Fibroblast of villous mesenchyme (primary cell): ENCODE measurements at places on chromosomes 7 and 10. TPM values are rescaled to one million over a fixed set of nuclear protein-coding genes. Genes with fewer than 3 reads are reported as not detected.

PILRB gene
- 10.0 and 11.7 TPM in 2 replicates for total RNA-seq

FUOM gene
- total RNA-seq: 7.3 and 13.2 TPM in 2 replicates

OR9A2 gene
- not detected in 2 replicates for total RNA-seq

TEX36 gene
- not detected in 2 replicates for total RNA-seq

CYP3A7 gene
- not detected in 2 replicates for total RNA-seq

TSPAN12 gene
- 2.6 and 4.7 TPM in 2 replicates for total RNA-seq

GRCh38 chr10:79239275-79239779 lies 107.9 kb upstream of the PPIF start:
- peak; percentile 76 for DNase-seq

DNA sequence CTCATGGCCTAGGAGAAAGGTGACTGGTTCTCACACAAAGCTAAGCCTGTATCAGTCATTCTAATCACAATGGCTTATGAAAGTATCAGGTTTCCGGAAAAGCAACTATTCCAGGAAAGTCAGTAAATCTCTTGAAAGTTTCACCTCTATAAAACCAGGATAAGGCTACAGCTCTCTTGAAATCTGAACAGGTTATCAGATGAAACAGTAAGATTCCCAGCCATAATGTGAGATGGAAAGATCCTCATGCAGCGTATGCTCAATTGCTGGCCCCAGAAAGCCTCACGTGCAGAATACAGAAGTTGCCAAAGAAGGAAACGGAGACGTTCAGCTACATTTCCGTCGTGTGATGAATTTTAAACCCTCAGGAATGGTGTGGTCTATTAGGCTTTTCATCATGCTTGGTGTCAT lies 90.0 kb downstream of the PFKFB3 start:
- peak; percentile 65 for DNase-seq

GRCh38 chr7:117478836-117479224 lies 995 bp upstream of the CFTR start:
- no peak for DNase-seq

DNA sequence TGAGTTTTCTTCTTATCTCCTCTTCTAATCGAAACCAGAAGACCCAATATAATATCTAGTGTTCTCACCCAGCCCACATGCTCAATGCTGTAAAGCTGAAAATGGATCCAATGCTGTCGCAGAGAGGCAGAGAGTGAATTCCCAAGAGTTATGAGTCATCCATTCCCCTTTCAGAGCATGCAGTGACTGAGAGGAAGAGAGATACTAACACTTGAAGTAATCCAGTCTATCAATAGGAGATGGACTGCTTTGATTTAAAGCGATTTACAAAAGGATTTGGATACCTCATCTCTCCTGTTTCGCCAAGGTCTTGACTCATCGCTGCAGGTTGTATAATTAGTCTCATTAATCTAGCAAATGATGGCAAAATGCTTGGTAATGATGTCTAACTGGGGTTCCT lies 41.5 kb upstream of the PRKCQ start:
- DNase-seq: peak; percentile 8

DNA sequence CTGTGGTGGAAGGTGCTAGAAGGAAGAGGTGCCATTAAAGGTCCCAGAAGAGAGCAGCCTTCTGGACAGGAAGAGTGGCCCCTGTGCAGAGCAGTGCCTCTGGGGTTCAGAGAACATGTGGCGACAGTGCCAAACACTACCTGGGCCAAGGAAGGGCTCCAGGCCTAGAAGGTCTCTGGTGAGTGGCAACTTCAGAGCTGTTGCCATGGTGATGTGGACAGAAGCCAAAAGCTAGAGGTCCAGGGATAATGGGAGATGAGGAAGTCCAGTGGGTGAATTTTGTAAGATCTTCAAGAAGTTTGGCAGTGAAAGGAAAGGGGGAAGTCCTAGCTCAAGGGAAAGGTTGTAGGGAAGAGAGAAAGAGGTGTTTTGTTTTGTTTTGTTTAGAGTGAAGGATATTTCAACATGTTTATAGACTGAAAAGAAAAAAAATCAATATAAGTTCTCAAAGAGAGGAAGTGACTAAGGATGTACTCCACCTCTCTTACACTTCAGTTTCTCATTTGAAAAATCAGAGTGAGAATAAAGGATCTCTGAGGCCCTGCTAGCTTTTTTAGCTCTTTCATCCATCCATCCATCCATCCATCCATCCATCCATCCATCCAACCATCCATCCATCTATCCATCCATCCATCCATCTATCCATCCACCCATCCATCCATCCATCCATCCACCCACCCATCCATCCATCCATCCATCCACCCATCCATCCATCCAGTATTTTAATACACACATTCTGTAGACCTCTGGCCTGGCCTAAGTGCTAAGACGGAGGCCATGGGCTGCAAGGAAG lies 77.1 kb upstream of the DUSP5 start:
- DNase-seq: peak; percentile 45

GRCh38 chr7:117072620-117073118 lies 119.4 kb downstream of the ST7 start:
- DNase-seq: peak; percentile 47

- DNase-seq: peak; percentile 61
These were observed 57.4 kb downstream of the SPOCK2 start for GRCh38 chr10:72030762-72031543.

GRCh38 chr10:62811159-62811875 lies 4.8 kb downstream of the EGR2 start:
- DNase-seq: no peak

GRCh38 chr10:34193931-34194626 lies 621.0 kb downstream of the PARD3 start:
- DNase-seq: peak; percentile 96

DNA sequence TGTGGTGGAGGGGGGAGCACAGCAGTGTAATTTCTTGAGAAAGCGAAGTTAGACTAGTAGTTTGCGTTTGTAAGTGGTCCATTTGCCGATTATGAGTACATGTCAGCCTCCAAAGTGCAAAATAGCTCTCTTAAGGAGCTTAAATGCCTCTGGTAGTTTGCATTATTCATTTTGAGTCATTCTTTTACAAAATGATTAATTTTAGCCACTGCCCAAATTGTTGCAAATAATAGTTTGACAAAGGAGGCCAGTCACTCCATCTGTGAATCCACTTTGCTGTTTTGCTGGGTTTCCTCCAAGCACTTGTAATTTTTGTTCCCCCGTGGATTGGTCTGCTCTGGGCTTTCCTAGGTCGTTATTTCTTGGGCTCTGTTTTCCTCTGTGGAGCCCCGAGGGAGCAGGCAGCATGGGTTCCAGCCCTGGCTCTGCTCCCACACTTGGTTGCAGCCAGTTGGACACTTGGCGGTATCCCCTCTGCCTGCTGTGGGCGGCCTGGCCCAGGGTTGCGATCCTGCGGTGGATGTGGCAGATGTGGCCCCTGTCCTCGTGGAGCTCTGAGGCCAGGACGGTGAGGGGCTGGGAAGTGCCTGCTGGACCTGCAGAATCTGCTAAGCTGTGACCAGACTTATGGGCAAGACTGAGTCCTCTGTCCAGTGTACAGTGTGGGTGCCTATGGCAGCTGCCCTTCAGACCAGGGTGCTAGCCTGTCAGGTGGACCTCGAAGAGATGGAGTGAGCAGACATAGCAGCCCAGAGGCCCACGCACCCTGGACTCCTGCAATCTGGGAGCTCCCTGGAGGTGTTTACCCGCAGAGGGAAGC lies 129.1 kb upstream of the BTBD16 start:
- DNase-seq: no peak

DNA sequence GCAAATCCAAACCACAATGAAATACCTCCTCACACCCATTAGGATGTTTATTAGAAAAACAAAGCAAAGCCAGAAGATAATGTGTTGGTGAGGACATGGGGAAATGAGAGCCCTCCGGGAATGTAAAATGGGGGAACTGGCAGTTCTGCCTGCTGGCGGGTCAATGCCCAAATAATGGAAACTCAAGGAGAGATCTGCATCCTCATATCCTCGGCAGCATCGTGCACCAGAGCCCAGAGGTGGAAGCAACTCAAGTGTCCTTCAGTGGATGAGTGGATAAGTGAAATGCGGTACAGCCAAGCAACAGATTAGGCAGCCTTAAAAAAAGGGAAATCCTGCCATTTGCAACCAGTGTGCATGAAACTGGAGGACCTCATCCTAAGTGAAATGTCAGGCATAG lies 325.2 kb downstream of the WDR37 start:
- no peak for DNase-seq
